ENCODE measurements at places on chromosomes 11 and 22.

DNA sequence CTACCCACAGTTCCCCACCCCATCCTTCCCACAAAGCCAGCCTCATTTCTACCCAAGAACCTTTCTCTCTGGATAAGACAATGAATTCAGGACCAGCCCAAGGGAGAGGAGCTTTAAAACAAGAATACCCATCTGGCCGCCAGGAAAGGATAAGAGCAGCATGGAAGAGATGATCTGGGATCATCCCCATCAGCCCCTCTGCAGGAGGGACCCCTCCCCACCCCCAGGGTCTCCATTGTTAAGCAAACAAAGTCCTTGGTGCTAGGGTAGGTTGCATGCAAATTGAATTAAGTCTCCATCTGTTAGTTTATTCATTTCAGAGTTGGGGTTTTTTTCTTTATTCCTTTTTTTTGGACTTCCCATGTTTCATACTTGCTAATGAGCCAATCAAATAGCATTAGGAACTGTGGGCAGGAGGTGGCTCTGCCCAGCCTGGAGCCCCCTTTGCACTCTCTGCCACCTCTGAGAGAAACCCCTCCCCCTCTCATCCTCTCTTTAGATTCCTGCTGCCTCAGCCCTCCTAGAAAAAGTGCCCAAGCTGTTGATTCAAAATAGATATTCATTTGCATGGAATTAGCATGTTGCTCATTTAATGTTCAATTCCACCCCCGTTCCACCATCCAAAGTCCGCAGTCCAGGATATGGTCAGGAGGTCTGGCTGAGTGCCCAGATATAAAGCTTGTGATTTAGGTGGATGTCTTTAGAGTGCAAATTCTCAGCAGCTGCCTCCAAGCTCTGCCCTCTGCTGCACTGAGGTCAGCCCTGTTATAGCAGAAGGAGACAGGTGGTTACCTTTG, 138.5 kb upstream of the NCAM1 start:
- no peak for DNase-seq

- DNase-seq: no peak
Measured at GRCh38 chr11:81725701-81726100, 1008.0 kb downstream of the FAM181B start.

DNA sequence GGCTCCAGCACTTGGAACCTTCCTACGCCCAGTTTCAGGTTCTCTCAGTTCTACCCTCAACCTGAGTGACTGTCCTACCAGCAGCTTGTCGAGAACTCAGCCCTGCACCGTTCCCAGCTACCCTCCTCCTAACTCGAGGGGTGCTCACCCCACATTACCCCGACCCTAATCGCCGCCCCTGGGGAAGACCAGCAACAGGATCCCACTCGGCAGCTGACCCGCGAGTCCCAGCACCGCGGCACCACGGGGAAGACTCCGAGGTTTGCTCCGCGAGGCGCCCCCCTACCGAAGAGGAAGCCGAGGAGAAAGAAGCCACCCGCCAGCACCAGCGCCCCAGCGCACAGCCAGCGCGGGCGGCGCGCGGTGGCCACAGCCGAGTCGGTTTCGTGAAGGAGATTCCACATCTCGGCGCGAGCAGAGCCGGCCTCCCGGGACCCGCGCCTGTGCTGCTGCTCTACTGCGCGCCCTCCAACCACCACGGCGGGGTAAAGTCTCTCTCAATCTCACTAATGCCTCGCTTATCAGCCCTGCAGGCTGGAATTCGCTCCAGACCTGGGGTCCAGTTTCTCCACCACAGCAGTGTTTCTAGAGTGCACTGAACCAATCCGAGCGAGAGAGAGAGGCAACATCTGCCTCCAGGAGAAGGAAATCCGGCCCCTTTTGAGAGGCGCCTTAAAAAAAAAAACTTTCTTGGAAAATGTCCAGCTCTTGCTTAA, at the start of gene FOLH1:
FOLH1 (minus strand) TSS at position 597 of the 716 bp plus-strand sequence; CDS start at position 404, 193 bp downstream.
- no peak for DNase-seq

DNA sequence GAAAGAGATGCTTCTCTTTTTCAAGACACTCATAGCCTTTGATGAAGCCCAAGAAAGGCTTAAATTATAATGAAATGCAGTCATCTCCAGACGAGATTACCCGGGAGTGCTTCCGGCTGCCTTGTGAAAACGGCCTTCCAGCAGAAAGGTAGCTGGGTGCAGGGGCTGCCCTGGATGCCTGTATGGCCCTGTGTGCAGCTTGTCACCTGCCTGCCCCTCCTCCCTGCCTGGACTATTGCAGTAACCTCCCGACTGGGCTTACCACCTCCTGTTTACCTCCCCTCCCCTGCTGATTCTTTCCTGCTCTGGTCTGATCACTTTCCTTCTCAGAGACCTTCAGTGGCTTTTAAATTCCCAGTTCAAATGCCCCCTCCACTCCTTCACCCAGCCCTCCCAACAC, 126.4 kb upstream of the SYT13 start:
- DNase-seq: no peak

DNA sequence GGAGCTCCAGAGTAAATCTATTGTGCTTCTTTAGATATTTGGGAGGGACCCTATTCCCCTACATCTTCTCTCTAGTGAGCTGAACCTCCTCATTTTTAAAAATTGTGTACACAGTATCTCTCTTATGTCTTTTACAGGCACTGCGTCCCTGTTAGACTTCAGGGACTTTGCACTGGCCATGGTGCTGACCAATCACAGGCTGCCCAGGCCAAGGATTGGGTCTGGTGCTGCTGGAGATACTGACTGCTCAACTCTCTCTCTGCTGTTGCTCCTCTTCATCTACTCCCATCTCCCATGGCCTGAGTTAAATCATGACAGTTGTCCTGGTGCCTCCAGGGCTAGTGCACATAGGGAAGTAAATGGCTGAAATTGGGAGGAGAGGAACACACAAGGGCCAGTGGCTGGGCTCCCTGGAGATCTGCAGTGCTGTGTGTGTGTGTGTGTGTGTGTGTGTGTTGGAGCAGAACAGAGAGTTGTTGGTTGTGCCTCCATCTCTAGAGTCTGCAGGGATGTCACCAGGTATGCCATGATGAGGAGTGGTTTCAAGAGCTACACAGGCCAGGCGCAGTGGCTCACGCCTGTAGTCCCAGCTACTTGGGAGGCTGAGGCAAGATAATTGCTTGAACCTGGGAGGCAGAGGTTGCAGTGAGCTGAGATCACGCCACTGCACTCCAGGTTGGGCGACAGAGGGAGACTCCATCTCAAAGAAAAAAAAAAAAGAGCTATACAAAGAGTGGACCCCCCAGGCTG, 155.3 kb downstream of the ST3GAL4 start:
- no peak for DNase-seq

DNA sequence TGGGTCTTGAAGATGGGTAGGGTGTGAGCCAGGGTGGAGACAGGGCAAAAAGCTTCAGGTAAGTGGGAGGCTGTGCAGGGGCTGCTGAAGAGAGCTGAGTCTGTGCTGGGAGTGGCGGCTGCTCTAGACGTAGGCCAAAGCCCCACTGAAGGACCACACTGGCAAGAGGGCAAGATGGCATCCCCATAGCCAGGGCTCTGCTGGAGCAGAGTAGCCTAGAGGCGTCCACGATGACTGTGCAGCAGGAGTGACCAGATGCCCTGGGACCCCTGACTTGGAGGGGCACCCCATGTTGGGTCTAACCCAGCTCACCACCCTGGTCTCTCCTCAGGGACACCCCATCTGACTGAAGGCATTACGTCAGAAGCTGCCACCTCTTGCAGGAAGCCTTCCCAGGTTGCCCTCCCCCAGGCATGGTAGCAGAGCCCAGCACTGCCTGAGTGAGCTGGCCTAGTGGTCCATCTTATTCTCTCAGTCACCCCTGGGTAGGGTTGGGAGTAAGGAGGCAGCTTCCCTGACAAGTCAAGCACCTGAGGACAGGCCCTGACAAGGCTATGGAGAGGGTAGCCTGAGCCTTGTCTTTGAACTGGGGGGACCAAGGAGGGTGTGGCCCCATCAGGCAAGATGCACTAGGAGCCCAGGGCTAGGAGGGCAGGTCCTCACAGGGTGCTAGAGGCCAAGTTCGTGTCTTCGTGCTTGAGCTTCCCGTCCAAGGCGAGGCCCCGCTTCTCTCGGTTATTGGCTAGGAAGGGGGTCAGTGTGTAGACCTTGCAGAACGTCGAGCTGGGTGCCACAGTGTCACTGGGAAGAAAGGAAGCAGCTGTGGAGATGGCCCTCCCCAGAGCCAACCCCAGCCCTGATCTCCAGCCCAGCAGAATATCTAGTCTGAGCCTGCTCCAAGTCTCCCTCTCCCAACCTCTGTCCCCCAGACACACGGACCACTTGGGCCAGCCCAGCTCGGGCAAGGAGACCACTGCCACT, 33.1 kb downstream of the TPBGL start:
- DNase-seq: no peak

- DNase-seq: no peak
Measured at GRCh38 chr22:46132830-46133587, 17.3 kb upstream of the PPARA start.

- no peak for DNase-seq
Measured at GRCh38 chr11:10302744-10303557, 1.9 kb upstream of the ADM start.

- DNase-seq: no peak
Measured at GRCh38 chr22:30485362-30485988, 13.7 kb upstream of the SEC14L3 start.

- no peak for DNase-seq
Measured at GRCh38 chr22:32788904-32789624, 12.4 kb upstream of the TIMP3 start.

GRCh38 chr22:44741929-44742328, 10.4 kb upstream of the ARHGAP8 start:
- DNase-seq: no peak

GRCh38 chr11:63543711-63544110, 7.1 kb downstream of the PLAAT4 start:
- no peak for DNase-seq

GRCh38 chr11:3220521-3221407, 2.2 kb upstream of the MRGPRG start:
- no peak for DNase-seq

- no peak for DNase-seq
Measured at GRCh38 chr11:115525531-115526006, 21.4 kb upstream of the CADM1 start.

- no peak for DNase-seq
Measured at GRCh38 chr11:30763951-30764350, 177.8 kb upstream of the MPPED2 start.

DNA sequence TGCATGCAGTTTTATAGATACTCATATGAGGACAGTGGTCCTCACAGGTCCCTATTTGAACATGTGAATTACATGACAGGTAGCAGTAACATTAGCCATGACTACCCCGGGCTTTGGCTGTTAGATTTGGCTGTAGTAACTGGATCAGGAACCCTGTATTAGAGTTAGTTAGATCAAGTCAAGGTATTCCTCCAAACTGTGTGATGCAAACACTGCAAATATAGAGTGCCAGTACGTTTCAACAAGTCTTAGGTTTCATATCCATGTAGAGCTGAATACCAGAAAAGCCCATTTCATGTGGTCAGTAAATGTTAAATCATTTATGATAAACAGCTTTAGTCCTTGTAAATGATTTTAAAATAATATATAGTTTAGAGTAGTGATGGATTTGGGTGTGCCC, 29.5 kb upstream of the PITPNB start:
- DNase-seq: no peak

GRCh38 chr11:61077936-61078335, 24.4 kb upstream of the CD5 start:
- no peak for DNase-seq

DNA sequence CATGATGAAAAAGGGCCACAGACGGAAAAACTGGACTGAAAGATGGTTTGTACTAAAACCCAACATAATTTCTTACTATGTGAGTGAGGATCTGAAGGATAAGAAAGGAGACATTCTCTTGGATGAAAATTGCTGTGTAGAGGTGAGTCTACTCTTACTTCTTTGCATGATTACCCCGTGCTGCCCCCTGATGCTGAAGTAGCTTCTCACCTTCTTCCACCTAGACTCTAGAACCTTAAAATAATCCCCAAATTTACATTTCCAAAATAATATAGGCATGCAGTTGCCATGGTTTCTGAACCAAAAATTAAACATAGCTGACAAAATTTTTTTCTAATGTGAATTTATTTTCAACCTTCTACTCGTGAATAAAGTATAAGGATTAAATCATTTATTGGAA, 64.2 kb downstream of the SWAP70 start:
- no peak for DNase-seq

- DNase-seq: no peak
Measured at GRCh38 chr22:30372915-30373314, 14.3 kb downstream of the RNF215 start.

DNA sequence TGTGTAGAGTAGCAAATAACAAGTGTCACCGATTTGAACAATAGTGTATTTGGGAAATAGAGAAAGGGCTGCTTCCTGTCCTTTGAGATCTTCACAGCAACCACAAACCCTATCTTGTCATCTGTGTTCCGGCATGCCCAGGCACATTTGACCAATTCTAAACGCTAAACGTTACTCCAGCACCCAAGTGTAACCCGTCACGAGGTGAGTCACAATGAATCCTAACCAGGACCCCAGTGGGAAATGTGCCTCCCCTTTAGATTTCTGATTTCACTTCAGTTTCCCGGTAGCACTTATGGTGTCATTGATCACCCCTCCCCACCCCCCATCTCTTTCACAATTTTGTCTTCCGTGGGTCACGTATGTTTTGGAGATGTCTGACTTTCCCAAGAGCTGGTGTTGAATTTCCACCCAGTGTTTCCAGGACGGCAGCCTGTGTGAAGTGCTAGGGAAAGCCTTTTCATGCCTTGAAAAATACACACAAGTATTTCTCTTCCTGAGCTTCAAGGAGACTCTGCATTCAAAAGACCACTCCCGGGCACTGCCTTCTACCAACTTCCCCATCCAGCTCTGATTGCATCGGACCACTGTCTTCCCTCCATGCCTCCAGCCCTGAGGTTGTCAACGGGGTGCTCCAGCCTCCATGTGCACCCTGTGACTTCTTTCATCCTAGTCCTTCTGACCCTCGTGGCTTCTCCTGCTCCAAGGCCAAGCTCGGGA, 10.5 kb upstream of the C11orf24 start:
- no peak for DNase-seq

GRCh38 chr22:41915786-41916493, 1.1 kb upstream of the SHISA8 start:
- no peak for DNase-seq

GRCh38 chr11:45246241-45246640, 39.9 kb downstream of the SYT13 start:
- no peak for DNase-seq

DNA sequence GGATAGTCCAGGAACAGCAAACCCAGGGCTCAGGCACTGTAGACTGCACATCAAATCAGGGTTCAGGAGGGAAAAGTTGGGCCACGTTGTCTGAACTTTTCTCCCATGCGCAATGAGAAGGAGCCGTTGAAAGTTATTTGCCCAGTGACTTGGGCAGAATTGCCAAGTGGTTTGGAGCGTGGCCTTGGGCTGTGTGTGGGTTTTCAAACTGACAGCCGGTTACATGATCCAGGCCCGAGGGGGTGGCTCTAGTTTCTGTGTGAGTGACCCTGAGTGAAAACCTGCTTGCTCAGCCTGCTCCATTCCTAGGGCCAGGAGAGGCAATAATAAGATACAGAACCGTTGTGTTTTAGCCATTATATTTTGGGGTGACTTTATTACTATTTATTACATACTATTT, 20.3 kb downstream of the MB start:
- no peak for DNase-seq

- no peak for DNase-seq
Measured at GRCh38 chr11:88421530-88421929, 84.0 kb upstream of the CTSC start.

- DNase-seq: no peak
Measured at GRCh38 chr11:3159296-3160190, 5.6 kb downstream of the OSBPL5 start.

- no peak for DNase-seq
Measured at GRCh38 chr11:47248304-47248663, 330 bp downstream of the ACP2 start.

GRCh38 chr11:117930668-117931330, 1.6 kb upstream of the TMPRSS13 start:
- DNase-seq: no peak

GRCh38 chr11:111465400-111465799, 46.8 kb downstream of the BTG4 start:
- DNase-seq: no peak

Data from pulmonary artery endothelial cell (primary cell).